Spleen (tissue), 13 donors: ENCODE measurements at places on chromosomes 2 and 18.

DNA sequence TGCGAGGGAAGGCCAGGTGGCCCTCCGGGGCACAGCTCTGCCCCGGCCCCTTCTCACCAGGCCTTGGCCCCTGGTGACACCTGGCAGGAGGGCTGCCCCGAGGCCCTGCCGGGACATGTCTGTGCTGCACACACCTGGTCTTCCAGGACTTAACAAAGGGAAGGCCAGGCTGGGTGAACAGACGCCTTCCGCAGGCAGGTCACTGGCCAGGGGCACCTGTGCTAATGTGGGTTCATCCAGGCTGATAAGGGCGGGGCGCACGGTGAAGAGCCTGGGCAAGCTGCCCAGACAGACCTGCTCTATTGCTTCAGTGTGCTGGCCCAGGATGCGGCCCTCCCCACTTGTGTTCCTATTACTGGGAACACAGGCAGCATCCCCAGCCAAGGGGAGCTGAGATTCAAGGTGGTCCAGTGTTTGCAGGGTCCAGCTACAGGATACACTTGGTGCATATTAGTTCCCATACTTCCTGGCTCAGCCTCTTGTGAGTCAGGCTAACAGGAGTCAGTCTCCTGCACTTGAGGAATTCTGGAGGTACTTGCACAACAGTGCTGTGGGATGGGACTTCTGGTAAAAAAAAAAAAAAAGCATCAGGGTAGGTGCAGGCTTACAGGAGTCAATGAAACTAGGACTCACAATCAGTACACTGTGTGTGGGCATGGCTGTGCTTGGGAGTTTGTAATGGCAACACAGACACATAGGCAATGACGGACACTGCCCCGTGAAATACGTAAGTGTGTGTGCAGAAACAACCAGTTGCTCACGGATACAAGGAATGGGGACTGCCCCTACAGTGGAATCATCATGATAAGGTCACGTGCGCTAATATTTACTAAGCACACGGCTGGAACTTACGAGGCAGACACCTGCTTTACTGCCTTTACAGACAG lies 261.4 kb downstream of the TWIST2 start:
- DNase-seq = no peak

DNA sequence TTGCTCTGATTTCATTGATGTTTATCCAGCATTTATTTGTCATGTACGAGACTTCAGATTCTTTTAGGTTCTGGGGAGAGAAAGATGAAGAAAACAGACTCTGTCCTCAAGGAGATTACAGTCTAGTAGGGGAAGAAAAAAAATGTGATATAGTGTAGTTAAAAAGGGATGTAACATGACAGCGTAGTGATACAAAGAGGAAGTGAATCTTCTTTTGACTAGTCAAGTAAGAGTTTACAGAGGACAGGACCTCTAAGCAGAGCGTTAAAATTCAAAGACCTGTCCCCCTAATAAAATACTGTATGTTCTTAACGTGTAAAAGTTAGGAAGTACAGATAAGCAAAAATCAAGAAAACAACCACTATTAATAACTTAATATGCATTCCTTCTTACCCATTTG lies 47.7 kb downstream of the NCOA1 start:
- no peak for DNase-seq

DNA sequence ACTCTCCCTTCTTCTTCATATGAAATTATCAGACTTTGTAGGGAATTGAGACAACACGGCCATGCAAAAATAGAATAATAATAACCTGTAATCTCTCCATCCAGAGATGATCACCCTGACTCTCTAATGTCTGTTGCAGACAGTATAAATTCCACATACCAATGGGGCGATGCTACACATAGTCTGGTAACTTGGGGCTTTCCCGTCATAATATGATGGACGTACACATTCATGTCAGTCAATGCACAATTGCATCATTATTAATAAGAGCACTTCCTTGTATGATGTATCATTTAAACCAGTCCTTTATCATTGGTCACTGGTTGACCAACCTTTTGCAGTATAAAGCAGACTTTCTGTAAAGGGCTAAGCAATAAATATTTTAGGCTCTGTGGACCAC lies 39.5 kb upstream of the SCLY start:
- no peak for DNase-seq

GRCh38 chr2:72851333-72851732 lies 25.5 kb upstream of the EXOC6B start:
- no peak for DNase-seq

GRCh38 chr18:12296457-12296856 lies 11.6 kb upstream of the TUBB6 start:
- no peak for DNase-seq

DNA sequence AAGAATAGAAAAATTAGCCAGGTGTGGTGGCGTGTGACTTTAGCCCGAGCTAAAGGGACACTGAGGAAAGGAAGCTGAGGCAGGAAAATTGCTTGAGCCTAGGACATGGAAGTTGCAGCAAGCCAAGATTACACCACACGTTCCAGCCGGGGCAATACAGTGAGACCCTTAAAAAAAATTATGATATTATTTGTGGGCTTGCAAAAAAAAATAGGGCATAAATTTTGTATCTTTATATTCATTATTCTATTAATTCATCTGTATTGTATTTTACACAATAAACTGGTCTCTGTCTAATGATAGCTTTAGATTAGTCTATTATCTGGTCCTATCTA lies 18.1 kb downstream of the ORC2 start:
- no peak for DNase-seq

GRCh38 chr2:234708091-234708683 lies 211.3 kb upstream of the ARL4C start:
- no peak for DNase-seq

DNA sequence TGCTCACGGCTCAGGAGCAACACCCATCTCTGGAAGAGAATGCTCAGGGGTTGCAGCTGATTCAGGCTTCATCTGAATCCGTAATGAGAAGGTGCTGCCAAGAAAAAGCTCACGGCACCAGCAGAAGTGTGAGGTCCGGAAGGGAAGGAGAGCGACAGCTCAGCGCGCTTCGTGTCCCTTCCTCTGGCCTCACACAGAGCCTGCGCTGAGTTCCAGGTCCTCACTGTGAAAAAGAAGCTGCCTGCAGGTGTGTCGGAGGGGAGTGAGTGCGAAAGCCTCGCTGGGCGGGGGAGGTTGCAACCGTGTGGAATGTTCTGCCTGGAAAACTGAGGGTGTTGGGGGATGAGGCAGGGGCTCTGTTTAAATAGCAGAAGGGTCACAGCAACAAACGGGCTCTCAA lies 76.2 kb upstream of the TWIST2 start:
- no peak for DNase-seq

DNA sequence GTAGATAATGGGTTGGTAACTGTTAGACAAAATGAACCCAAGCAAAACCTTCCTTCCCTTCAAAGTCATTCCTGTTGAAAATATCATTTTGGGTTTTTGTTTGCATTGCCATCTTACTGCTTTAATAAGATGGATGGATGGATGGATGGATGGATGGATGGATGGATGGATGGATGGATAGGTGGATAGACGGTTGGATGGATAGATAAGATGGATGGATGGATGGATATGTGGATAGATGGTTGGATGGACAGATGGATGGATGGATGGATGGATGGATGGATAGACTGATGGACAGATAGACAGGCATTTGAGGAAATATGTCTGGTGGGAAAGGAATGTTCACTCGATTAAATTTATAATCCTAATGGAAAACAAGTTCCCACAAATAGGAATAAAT lies 133.2 kb downstream of the COL4A4 start:
- no peak for DNase-seq

DNA sequence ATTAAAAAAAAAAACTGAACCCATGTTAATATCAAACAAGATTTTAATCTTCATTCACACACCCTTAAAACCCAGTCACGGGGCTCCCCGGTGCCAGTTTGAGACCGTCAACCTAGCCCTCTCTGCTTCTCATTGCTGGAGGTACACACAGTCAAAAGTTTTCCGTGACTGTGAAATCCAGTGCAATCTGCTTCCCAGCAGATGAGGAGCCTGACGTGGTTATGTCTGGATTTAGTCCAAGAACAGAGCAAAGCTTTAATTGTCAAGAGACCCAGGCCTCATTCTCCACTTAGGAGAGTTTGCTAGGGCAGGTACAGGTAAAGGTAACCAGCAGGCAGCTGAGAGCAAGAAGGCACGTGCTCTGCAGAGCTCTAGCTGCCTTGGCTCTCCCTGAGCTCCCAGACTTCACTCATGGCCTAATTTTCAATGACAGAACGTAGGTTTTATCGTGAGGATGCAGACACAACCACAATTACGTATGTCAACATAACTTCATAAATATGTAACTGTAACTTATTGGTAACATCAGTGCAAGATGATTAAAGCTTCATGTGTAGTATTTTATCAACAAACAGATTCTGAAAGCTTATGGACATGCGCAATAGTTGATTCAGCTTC lies 56.3 kb downstream of the SLC16A14 start:
- DNase-seq = no peak

DNA sequence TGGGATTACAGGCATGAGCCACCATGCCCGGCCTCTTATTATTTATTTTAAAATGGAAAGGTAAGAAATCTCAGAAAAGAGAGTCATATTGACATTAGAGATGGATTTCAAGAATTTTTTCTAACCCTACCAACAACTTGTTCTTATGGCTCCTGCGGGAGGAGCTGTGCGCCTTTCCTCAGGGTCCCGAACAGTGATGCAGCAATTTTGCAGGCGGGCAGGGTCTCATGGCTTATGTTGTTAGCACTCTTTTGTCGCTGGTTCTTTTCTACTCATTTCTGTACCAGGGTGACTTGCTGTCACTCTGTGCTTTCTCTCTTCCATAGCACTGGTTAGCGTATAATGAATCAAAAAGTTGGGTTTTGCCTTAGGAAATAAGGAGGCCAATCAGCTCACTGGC lies 148.8 kb upstream of the DLGAP1 start:
- DNase-seq = no peak

GRCh38 chr2:64866797-64867196 lies 122.4 kb upstream of the SLC1A4 start:
- DNase-seq = no peak

DNA sequence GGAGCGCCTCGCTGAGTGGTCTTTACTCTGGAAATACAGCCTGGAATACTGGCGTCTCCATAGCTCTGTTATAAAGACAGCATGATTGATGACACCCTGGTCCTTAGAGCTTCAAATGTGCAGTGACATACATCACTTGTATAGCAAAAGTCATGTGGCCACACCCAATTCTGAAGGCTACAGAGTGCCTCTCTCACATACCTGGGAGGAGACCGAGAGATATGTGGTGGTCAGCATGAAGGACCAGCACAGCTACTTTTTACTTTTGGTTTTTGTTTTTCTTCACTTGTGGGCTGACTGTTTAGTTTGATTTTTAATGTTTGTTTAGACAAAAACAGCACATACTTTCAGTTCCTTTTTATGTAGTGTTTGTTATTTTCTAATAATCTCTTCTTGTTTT lies 938.5 kb upstream of the SOX11 start:
- DNase-seq = no peak

DNA sequence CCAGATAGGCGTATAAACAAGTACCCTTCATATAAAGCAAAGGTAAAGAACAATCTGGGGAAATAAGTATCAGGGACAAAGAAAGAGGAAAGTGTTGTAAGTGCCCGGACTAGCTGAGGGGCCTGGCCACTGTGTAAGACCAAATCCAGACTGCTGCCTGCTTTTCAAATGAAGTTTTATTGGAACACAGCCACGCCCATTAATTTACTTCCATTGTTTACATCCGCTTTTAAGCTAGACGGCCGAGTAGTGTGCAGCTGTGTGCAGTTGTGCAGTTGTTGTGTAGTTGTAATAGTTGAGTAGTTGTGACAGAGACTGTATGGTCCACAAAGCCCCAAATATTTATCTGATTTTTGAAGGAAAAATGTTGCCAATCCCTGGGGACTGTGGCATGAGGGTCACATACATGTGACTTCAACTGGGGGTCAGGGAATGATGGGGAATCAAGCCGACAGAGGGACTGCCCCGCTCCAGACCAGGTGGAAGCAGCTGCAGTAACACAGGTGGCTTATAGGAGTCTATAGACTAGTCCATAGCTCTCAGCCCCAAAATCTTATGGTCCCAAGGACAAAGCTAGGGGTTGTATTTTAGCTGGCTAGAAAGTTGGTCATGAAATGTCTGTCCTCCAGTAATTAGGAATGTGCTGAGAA lies 30.0 kb downstream of the FHL2 start:
- DNase-seq = no peak

DNA sequence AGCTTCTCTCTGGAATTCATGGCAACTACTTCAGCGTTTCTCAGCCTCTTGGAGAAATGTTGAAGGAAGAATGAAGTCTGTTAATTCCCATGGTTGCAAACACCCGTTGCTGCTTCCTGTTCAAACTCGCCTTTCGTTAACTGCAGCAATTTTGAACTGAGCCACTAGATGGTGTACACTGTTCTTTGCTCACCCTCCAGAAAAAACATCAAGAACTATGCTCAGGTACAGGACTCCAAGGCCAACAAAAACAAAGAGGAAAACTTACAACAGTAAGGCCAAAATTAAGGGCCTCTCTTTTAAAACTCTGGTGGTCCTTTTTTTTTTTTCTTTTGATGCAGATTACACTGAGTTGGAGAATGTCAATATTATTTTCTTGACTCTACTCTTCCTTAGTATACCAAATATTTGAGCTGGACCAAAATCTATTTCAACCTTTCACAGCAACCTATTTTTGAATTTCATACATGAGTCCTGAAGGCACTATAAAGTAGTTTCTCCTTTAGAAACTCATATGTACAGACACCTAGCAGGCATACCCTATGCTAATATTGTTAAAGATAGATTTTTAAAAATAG lies 58.2 kb downstream of the KLHL14 start:
- no peak for DNase-seq

GRCh38 chr2:158214431-158214830 lies 112.8 kb downstream of the UPP2 start:
- DNase-seq = no peak

- no peak for DNase-seq
Measured at GRCh38 chr2:72894514-72894913, 7.3 kb downstream of the SPR start.

GRCh38 chr18:74114116-74114515 lies 33.5 kb downstream of the FBXO15 start:
- no peak for DNase-seq

GRCh38 chr2:181742922-181743722 lies 62.8 kb upstream of the NEUROD1 start:
- no peak for DNase-seq

DNA sequence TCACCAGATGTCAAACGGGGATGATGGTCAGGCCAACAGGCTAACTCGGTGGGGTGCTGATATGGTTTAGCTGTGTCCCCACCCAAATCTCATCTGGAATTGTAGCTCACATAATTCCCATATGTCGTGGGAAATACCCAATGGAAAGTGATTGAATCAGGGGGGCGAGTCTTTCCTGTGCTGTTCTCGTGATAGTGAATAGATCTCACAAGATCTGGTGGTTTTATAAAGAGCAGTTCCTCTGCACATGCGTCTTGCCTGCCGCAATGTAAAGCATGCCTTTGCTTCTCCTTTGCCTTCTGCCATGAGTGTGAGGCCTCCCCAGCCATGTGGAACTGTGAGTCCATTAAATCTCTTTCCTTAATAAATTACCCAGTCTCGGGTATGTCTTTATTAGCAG lies 74.4 kb upstream of the YWHAQ start:
- no peak for DNase-seq

DNA sequence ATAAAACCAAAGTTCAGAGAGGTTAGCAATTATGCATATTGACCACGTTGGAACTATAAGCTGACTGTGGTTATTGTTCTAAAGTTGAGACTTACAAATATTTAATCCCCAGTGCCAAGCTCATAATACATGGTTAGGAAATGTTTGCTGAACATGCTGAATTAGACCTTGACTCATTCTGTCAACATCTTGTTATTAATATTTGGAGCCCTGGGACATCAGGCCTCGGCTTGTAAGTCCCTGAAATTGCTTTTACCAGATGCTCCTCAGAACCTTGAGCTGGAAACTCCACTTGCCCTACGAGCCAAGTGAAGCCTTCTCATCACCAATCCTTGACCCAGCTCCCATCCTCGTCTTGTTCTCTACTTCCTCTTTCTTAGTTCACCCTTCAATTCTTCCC lies 21.2 kb downstream of the DYNAP start:
- no peak for DNase-seq
